ENCODE measurements at places on chromosomes 1 and 21.

DNA sequence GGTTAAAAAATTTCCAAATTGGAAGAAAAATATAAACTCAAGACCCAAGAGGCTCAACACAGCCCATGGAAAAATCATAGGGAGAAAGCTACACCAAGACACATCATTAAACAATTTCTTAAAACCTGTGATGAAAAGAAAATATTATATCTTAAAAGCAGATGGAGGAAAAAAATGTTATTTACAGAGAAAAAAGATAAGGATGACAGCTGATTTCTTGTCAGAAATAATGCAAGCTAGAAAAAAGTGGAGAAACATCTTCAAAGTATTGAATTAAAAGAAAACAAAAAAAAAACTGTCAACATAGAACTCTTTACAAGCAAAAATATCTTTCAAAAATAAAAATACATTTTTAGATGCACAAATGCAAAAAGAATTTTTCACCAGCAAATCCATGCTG lies 930.5 kb downstream of the ADGRL2 start:
- no peak for DNase-seq

GRCh38 chr1:220879076-220879508 lies at the start of gene HLX:
TSS of gene HLX (plus strand) at chr1:220879443. CDS start at chr1:220879858, 415 bp downstream.
- no peak for DNase-seq

DNA sequence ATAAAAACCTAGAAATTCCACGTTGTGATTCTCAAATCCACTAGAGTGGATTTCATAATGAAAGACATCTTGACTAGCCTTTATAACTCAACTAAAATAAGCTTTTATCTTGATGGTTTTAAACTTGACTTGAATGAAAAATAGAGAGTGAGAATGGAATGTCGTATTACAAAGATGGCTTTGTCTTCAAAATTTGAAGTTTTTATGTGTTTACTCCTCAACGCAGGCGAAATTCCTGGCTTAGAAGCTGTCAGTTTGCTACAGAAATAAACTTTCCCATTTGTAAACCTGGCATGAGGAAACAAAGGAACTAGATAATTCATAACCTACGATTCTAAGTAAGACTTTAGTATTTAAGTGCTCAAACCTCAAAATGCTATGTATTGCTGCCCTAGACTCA lies 90.0 kb upstream of the KRTAP19-8 start:
- no peak for DNase-seq

- DNase-seq, result no peak
Measured at GRCh38 chr1:211676761-211677160, 1.3 kb upstream of the NEK2 start.

DNA sequence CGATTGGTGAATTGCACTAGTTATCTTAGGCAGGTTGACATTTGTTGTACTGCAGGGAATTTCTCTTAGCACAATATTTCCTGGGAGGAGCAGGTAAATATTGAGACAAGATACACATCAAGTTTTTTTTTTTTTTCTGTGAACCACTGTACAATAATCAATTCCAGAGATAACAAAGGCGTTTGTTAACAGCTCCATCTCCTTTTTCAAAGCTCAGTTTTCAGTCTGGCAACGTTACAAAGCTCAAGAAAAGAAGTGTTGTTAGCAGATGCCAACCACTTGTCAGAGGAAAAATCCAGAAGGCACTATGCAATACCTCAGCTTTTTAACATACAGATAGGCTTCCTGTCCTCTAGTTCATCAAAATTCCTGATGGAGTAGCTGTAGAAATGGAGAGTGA lies 40.9 kb upstream of the DAB1 start:
- DNase-seq, result no peak

GRCh38 chr1:216710055-216710454 lies 13.2 kb downstream of the ESRRG start:
- no peak for DNase-seq

- no peak for DNase-seq
Measured at GRCh38 chr1:241962153-241962552, 4.6 kb downstream of the BECN2 start.

DNA sequence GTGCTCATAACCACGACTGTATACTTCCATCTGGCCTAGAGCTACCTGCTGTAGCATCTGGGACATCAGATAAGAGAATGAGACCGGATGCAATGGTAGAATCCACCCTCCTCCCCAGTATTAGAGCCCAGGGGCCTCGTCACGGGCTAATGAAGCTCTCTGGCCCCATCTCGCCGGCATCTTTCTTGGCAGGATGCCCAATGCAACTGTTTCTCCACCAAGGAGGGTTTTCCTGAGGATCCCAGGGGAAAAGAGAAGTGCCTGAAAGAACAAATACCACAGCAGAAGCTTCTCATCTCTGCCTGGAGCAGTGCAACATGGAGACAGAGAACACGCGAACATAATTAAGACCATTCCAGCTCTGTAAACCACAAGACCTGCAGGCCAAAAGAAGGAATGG lies 80.0 kb downstream of the VWA5B1 start:
- DNase-seq, result no peak

GRCh38 chr1:87134061-87134460 lies 194.6 kb upstream of the LMO4 start:
- DNase-seq, result no peak

- no peak for DNase-seq
Measured at GRCh38 chr1:22334860-22335550, 116.6 kb upstream of the ZBTB40 start.

DNA sequence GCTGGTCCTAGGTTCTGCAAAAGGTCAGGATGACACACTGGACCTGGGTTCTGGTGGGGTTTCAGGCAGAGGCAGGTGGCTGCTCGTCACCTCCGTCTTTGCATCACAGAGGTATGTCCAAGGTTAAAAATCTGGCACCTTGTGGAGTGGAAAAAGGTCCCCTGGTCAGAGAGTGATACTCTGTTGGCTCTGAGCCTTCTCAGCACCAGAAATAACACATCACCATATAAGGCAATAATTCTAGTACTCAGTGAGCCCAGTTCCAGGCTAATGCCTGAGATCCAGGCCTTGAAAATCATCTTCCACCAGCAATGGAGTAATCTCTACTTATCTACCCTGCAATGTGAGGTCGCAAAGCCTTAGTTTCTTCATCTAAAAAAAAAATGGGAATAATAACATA lies 127.3 kb upstream of the C8B start:
- DNase-seq, result no peak

DNA sequence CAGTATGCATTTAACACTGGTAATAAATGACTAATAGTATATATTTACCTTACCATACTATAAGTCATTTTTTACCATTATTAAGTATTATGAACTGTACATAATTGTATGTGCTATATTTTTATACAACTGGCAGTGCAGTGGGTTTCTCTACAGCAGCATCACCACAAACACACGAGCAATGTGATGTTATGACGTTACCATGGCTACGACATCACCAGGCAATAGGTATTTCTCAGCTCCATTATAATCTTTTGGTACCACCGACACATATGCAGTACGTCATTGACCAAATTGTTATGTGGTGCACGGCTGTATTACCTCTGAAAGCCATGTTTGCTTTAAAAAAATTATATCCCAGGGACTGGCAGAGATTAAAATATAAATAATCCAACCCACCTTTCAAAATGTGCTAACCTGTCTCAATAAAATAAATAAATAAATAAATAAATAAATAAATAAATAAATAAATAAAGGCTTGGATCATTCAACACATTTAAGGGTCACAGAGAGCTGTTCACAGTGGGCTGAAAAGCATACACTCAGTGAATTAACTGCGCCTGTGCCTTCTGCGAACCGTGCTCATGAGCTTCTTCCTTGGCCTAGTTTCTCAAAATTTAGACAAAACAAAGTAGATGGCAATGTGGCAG lies 121.4 kb upstream of the SLC35F3 start:
- DNase-seq, result no peak

GRCh38 chr1:179786815-179787685 lies 44.0 kb downstream of the FAM163A start:
- DNase-seq, result no peak

DNA sequence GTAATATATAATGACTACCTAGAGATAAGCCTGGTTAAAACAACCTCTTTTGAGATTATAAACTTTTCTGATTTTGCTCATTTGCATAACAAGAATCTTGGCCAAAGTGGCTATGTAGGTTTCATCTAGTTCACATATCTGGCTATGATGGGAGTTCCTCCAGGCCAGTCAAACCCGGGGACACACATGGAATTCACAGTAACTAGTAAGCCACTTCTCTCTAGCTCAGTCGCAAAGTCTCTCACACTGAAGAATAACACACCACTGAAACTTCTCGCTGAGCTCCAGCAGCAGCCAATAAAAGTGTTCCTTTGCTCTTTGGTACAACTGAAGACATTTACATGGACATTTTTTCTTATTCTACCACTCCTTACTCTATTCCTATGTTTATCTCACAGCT lies 36.0 kb upstream of the GRIK1 start:
- no peak for DNase-seq

DNA sequence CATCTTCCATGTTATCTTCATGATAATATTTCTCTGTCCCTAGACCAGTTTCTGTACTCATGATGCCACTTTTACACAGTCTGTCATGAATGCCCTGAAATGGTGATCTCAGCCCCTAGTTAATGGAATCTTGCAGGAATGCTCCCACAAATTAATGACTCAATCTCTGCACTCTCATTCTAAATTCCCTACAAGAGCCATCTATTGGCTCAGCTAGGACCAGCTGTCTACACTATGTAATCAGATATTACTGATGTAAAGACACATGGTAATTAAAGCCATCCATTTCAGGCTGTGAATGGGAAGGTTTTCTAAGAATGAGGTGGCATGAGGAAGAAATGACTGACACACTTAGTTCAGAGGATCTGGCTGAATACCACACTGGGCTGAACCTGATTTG lies 199.1 kb upstream of the KCND3 start:
- DNase-seq, result no peak

- no peak for DNase-seq
Measured at GRCh38 chr1:172670791-172671190, 11.9 kb downstream of the FASLG start.

DNA sequence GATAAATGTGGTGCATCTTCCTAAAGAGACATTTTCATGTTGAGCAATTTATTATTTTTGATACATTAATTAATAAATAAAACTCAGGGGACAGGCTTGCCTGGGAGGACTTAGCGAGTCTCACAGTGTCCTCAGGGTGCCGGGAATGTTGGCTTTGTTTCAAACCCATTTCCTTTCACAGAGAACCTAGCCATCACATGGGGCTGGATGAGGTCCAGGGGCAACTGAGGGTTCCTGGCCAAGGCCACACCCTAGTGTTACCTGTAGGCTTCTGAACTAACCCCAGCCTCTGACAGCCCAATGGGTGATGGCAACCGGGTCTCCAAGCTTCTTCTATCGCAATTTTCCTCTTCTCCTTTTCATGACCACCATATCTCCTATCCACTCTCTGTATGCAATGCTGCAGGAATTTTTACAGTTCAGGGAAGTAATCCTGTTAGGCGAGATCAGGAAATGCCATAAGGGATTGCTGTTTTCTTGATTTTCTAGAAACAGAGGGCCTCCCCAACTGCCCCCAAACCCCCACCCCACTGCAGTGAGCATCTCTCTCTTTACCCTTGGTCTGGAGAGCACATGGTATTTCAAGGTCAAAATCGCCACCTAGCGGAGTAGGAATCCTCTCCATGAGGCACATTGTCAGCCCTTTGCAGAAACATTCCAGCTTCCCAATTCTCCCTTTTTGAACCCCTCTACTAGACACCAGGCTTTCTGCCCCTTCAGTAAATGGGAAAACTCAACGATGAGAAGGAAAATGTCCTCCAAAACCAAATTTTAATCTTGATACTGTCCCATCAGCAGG lies 22.1 kb upstream of the SMYD3 start:
- DNase-seq, result no peak

DNA sequence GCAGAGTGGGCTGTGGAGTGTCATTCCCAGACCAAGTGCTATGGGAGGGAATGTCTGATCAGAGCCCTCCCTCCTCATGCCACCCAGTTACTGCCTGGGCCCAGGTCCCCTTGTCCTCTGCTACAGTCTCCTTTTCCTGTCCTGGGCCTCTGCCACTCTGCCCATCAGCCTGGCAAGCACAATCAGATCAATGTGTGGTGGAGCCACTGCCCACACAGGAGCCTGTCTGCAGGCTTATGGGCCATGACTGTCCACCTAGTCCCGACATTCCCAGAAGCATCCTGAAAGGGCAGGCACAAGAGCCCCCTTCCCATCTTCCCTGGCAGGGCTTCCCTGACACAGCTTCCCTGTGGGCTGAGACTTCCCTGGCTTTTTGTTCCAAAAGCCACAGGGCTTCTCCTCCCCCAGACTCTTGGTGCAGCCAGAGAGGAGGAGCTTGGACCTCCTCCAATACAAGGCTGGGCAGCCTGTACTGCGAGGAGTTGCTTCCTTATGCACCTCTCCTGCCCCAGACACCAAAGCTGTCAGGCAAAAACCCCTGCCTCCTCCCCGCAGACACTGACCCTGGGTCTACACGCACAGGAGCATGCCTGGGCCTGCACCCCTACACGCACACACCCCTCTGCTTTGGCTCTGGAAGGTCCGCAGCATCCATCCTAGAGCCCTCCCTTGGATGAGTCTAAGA lies 29.2 kb upstream of the CNTN2 start:
- DNase-seq, result no peak

DNA sequence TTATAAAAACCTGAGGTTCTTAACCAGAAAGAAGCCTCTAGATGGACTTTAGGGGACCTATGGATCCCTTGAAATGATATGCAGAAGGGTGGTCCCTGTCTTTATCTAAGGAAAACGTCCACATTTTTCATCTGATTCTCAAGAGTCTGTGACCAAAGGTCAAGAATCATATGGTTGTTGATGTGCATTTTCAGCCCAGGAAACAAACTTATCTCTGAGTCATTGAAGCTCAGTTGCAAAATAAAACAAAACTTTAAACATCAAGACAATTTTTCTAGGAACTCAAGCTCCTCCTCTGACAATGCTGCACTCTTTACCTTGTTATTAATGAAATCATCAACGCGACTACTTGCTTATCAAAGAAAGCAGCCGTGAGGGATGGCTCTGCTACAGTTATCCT lies 83.3 kb downstream of the TIAM1 start:
- DNase-seq, result no peak
